ENCODE measurements at places on chromosomes 16 and 17.

- no peak for DNase-seq
Measured at GRCh38 chr17:27241346-27241946, 52.5 kb upstream of the WSB1 start.

- no peak for DNase-seq
Measured at GRCh38 chr17:45849536-45849990, 4.9 kb downstream of the SPPL2C start.

DNA sequence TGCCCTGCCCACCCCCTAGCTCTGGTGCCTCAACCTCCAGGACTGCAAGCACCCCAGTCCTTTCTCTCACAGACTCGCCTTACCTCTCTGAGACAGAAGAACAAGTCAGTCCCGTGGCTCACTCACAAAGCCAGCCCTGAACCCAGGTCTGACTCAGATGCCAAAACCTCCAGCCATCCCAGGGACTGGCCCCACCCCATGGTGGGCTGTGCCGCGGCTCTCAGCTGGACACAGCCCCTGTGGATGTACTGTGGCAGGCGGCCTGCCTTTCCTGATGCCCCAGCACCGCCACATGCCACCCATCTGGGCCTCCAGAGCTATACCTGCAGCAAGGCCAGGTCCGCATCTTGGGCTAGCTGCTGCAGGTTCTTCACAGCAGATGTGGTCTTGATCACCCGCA is 19.8 kb downstream of the MPG start:
- DNase-seq, result no peak

- no peak for DNase-seq
Measured at GRCh38 chr17:73126716-73127473, 34.4 kb upstream of the SLC39A11 start.

- DNase-seq, result no peak
Measured at GRCh38 chr17:47774331-47774730, 41.3 kb downstream of the TBX21 start.

- no peak for DNase-seq
Measured at GRCh38 chr17:47325176-47325575, 1.4 kb downstream of the EFCAB13 start.

- DNase-seq, result no peak
Measured at GRCh38 chr17:20612635-20613034, 33.1 kb downstream of the CDRT15L2 start.

DNA sequence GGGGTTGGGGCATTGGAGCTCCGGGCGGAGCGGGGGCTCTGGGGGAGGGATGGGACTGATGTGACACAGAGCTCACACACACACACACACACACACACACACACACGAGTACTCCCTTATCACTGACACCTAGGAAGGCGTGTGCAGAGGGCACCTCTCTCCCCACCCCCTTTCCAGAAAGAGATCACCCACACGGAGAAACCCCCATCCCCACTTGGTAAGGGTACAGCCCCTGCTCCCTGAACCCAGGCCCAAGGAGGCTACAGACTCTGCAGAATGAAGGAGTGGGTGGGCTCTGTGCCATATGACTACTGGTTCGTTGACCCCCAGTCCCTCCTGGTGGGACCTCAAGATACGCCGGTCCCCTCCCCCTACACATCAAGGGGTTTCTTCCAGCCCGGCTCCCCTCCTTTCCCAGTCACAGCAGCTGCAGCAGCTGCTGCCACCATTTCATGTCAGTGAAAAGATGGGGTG is 8.7 kb upstream of the ARHGAP23 start:
- no peak for DNase-seq

- no peak for DNase-seq
Measured at GRCh38 chr17:29709866-29710519, 87.3 kb upstream of the CORO6 start.

DNA sequence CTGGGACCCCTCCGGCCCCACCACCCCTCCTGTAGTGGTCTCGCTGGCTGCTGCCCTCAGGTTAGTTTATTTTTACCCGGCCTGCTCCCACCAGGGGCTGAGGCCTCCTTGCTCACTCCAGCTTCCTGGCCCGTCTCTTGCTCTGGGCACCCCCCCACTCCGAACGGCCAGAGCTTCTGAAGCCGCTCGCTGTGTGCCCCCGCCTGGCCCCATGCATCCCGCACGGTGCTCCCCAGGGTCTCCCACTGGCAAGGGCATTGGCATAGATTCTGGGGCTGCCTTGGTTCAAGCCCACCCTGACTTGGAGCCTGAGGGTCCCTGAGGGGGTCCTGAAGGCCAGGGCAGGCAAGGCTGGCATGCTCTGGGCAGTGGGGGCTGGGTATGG is 186.4 kb downstream of the SEC14L1 start:
- DNase-seq, result no peak

- DNase-seq, result no peak
Measured at GRCh38 chr16:78619811-78620210, 520.4 kb downstream of the WWOX start.

DNA sequence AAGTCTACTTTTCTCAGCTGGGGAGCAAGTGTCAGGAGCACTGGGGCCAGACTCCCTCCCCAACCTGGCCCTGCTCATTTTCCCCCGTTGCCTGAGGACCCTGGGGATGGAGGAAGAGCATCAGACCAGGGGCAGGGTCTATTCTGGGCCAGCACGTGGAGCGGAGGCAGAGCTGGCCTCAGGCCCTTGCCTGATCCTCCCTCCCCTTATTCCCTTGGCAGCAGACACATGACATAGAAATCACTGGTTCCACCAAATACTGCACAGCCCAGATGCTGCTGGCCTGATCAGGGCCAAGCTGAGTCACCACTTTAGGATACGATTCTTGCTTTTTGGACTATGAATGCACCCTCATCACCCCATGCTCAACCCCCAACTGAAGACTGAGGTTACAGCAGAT is 15.8 kb upstream of the AGRP start:
- peak; percentile 33 for DNase-seq

GRCh38 chr17:42924891-42925290 is 24.3 kb downstream of the G6PC1 start:
- DNase-seq, result no peak
